ENCODE measurements at places on chromosomes 6 and 20.

- no peak for DNase-seq
Measured at GRCh38 chr20:51275181-51275580, 252.3 kb upstream of the KCNG1 start.

DNA sequence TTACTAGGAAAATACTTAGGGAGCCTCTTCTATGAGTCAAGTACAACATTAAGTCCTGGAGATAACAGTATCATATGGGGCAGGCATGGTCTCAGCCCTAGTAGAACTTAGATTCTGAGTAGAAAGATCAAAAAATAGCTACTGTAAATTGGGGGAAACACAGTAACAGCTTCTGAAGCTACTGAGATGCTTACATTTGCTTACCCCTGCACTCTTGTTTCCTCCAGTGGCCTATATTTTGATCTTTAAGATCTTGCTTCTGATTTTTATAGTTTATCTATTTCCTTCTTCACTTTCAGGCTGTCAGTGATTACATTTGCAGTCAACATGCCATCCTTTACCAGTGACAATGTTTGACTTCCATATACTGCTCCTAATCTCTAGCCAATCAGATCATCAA lies 35.3 kb downstream of the HIVEP2 start:
- no peak for DNase-seq

GRCh38 chr6:80638213-80639055 lies 532.0 kb downstream of the BCKDHB start:
- peak; percentile 32 for DNase-seq

- DNase-seq, result no peak
Measured at GRCh38 chr6:136641873-136642465, 91.7 kb upstream of the MAP7 start.

Measured in left cardiac atrium (tissue), 4 donors.